ENCODE measurements at places on chromosomes 3 and 15.
A peak's percentile ranks its signal among the peaks of the same experiment; 100 is the strongest.

GRCh38 chr3:177610686-177611633 lies 413.7 kb upstream of the TBL1XR1 start:
- DNase-seq, result no peak

DNA sequence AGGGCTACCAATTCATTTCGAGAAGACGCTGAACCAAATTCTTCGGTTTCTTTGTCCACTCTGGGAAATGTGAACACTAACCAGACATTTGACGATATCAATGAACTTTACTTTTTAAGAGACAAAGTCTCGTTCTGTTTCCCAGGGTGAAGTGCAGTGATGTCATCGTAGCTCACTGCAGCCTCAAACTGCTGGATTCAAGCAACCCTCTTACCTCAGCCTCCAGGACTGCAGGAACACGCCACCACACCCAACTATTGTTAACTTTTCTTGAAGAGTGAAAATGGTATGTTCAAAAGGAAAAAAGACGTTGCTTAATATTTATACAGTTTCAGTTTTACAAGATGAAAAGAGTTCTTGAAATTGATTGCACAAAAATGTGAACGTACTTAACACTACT lies 30.6 kb downstream of the MB21D2 start:
- DNase-seq, result peak; percentile 25

- DNase-seq, result no peak
These were observed 251.9 kb upstream of the HES1 start for GRCh38 chr3:193884027-193884426.

DNA sequence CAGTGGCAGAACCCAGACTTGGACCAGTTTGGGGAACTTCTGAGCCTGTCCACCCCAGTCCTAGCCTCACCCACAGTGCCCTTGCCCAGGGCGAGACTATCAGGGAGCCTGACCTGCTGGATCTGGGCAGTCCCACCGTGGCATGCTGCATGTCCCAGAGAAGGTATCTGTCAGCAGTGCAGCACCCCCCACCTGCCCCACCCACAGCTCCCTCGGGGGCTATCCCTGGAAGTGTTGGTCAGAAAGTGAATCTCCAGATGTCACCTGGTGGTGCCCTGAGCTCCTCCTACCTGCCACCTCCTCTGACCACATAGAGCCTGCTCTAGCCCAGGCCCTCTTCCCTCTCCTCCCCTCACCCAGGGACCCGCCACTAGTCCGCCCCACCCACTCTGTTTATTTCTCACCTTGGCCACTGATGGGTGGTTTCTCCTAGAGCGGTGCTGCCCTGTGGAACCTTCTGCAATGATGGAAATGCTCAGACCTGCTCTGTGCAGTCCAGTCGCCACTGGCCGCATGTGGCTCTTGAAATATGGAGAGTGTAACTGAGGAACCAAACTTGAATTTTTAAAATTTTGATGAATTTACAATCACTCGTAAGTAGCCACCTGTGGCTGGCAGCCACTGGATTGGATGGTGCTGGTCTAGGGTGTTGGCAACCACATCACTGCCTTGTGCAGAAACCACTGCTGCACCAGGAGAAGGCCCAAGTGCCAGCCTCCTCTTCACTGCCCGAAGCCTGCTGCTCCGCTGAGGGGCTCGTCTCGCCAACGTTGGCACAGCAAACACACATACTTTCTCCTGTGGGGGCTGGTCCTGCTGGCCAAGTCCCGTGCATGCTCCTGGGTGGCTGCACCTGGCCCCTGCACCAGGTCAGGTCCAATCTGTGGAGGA lies 13.1 kb downstream of the HDAC11 start:
- no peak for DNase-seq

GRCh38 chr3:168865022-168865551 lies 769.4 kb upstream of the GOLIM4 start:
- no peak for DNase-seq

DNA sequence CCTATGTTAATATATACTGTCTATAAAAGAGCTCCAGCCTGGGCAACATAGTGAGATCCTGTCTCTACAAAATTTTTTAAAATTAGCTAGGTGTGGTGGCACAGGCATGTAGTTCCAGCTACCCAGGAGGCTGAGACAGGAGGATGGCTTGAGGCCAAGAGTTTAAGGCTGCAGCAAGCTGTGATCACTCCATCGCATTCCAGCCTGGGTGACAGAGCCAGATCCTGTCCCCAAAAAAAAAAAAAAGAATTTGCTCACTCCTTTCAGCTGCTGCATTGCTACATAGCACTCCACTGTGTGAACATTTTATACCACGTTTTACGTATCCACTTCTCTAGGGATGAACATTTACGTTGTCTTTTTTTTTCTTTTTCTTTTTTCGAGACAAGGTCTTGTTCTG lies 6.0 kb upstream of the TSEN2 start:
- no peak for DNase-seq

GRCh38 chr15:82108489-82109078 lies 62.8 kb upstream of the MEX3B start:
- peak; percentile 81 for DNase-seq

- no peak for DNase-seq
These were observed 2.1 kb downstream of the FAN1 start for GRCh38 chr15:30905821-30906220.

GRCh38 chr3:49740427-49740826 lies 16.7 kb upstream of the GMPPB start:
- DNase-seq, result no peak

DNA sequence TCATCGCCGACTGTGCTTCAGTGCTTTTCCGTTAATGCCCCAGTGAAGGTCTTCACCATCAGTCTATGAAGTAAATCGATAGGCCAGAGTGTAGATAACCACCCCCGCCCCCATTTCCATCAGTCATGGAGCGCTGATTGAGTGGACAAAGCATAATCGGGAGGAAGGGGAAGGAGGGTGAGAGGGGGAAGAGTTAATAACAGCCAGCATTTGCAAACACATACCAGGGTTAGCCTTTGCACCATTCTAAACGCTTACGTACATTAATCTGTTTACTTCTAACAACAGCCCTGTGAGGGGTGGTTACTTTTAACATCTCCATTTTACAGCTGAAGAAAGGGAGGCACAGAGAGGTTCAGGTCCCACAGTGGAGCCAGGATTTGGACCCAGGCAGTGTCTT lies 26.8 kb downstream of the EDEM1 start:
- DNase-seq, result no peak

DNA sequence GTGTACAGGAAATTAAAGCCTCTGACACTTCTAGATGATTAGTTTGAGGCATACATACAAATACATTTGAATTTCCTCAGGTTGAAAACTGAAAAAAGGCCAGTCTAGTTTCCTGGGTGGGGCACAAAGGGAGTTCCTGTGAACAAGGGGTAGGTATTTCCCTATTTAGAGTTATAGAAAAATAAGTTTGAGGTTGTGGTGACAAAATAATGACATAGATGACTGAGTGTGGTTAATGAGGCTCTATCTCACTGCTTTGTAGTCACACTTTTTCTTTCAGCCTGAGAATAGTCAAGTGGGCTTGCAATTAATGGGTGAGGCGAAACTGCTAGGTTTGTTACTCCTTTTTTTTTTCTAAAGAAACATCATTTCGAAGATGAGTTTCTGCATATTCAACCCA lies 4.3 kb downstream of the SLCO3A1 start:
- no peak for DNase-seq

GRCh38 chr3:47865192-47865591 lies 62.3 kb downstream of the DHX30 start:
- no peak for DNase-seq

- no peak for DNase-seq
These were observed 7.4 kb downstream of the TMIE start for GRCh38 chr3:46708401-46709156.

- no peak for DNase-seq
These were observed 106.3 kb upstream of the RNU6-1 start for GRCh38 chr15:67945951-67946700.

GRCh38 chr3:114962189-114962588 lies 184.9 kb downstream of the ZBTB20 start:
- DNase-seq, result no peak

GRCh38 chr3:182268711-182269110 lies 524.6 kb upstream of the ATP11B start:
- no peak for DNase-seq

- no peak for DNase-seq
These were observed 33.1 kb upstream of the PLA2G4E start for GRCh38 chr15:42053914-42054313.

DNA sequence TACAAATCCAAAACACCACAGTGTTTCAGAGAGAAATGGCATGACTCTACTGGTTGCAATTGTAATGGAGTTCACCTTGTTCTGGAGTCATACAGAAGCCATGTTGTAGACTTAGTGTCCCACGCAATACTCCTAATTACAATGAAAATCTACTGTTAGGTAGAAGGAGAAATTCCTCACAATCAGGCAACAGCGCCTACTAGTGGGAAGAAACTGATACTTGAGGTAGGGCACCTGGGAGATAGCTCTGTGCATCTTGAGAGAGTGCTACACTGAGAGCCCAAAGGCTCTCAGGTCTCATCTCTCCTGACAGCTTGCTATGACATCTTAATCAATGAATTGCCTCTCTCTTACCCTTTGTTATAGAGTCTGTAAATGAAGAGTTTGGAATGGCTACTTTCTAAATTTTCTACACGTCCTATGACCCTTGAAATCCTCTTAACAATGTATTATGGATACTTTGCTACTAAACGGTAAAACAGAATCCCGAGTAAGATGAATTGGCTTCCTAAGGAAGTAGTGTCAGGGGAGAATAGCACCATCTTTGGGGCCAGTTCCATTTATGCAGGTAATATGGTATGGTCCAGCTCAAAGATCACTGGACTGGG lies 422.7 kb upstream of the TPRG1 start:
- DNase-seq, result peak; percentile 60

GRCh38 chr3:195145579-195145978 lies 125.4 kb downstream of the XXYLT1 start:
- no peak for DNase-seq

GRCh38 chr3:10228248-10228950 lies 19.9 kb upstream of the TATDN2 start:
- peak; percentile 50 for DNase-seq

DNA sequence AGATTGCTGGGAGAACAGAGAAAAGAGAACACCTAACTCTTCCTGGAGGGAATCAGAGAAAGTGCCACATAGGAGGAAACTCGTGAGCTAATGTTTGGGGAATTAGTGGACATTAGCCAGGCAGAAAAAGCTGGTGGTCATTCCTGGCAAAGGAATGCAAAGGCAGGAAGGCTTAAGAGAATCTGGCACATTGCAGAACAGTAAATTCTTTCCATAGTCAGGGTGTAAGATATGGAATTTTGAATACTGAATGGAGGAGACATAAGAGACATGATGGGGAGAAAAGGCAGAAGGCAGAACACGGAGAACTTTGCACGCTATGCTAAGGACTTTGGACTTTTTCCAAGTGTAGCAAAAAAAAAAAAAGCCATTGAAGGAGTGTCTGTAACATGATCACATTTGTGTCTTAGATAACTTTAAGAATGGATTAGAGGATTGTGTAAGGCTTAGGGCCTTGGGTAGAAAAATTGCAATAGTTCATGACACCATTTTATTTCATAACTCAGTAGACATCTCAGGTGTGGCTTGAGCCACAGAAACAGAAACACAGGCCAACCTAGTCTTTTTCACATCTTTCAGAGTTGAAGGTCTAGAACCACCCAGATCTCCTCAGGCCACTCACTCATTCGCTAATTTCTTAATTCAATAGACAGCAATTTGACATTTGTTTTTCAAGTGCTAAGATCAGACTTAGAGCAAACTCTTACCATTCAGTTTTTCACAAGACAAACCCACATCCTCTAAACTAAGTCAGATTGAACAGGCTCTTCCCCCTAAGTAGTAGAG lies 31.2 kb upstream of the CCDC80 start:
- no peak for DNase-seq

DNA sequence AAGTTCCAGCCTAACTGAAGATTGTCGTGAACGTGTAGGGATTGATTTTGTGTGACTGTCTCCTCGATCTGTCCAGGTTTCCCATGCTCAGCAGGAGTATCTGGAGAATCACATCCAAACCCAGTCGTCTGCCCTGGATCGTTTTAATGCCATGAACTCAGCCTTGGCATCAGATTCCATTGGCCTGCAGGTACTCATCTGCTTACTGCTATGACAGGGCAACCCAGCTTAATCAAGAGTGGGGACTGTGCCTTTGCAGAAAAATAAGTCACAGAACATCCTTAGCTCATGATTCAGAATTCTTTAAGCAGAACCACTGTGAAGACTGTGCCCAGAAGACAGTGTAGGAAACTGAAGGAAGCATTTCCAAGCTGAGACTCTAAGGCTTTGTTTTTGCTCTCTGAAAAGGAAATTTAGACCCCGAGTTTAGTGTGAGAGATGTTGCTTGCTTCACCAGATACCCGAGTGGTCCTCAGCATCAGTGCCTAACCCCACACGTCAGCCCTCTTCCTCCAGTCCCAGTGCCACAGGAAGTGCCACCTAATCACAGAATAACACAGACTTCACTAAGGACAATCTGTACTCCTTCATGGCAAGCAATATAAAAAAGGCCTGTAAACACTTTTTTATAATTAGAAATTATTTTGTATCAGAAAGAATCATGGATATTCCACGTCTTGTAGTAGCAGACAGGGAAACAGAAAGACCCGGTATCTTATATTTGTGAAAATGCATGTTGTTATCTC lies 34.2 kb downstream of the MYZAP start:
- no peak for DNase-seq

DNA sequence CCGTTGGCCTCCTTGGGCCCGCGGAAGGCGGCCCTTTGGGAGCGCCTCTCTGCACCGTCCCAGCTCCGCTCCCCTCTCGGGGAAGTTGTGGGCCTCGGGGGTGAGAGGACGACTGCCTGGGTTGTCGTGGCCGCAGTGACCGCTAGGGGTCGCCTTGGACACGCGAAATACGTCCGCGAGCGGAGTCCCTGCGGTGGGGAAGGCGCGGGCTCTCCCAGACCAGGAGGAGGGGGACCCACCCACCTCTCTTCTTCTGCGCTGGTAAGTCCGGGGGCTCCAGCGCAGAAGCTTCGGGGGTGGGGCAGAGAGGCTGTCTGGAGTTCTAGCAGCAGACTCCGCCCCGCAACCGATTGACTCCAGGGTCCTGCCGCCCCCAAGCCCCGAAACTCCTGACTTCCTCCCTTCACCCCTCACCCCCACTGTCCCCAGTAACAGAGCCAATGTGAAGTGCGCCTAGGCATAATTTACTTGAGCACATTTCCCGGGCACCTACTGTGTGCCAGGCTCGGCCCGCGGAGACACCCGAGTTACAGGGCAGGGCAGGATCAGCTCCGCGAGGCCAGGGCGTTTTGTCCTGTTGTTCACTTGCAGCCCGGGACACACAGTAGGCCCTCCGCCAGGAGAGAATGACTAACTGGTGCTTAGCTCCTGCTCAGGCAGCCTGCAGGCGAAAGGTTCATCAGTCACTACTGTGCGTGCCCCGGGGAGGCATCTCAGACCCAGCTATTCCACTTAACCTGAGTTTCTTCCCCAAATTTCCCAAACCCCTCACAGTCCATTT lies 32.8 kb downstream of the DNASE1L3 start:
- peak; percentile 96 for DNase-seq

- DNase-seq, result no peak
These were observed 4.4 kb upstream of the LRRC15 start for GRCh38 chr3:194373899-194374298.

- no peak for DNase-seq
These were observed 941 bp upstream of the SLC26A6 start for GRCh38 chr3:48636149-48636655.

- DNase-seq, result no peak
These were observed 65.4 kb upstream of the ITGA11 start for GRCh38 chr15:68497206-68497910.

GRCh38 chr15:82048811-82049210 lies 3.0 kb upstream of the MEX3B start:
- DNase-seq, result no peak

Measured in activated CD4-positive, alpha-beta T cell treated with anti-CD3 and anti-CD28 coated beads, Interleukin-2, amount 50 U/mL, for 48 hours (primary cell).